ENCODE measurements at places on chromosomes 12 and 14.
A peak's percentile ranks its signal among the peaks of the same experiment; 100 is the strongest.

DNA sequence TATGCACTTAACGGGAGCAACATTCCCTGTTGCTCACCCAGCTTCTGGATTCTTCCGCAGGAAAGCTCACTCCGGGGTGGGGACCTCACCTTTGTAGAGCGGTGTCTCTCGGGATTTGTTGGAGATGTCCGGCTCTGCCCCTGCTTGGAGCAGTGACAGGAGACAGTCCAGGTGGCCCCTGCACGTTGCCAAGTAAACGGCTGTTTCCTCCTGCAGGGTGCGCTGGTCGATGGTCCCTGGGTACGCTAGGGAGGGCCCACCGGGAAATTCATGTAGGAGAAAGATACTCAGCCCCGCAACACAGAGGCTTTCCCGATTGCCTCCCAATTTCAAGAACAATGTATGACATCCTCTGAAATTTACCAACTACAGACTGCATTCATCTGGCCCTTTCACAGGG lies 23.1 kb downstream of the ASB2 start:
- no peak for DNase-seq

DNA sequence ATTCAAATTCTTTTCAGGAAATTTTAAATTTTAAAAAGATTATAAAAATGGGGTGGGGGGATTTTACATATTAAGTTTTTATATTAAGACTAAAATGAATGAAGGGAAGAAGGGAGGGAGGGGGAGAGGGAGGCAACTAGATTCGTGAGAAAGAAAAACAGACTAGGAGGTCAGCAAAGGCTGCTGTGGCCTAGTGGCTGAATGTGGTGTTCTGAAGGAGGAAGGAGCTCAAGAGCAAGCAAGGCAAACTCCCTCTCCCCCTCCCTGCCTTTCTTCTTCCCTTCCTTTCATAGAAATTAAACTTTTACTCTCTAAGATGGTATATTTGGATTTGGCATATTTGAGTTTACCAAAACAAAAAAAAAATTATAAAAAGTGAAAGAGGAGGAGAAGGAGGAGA lies 18.1 kb downstream of the DYRK2 start:
- no peak for DNase-seq

GRCh38 chr12:65364046-65364445 lies 85.6 kb downstream of the MSRB3 start:
- no peak for DNase-seq

GRCh38 chr12:2268471-2269286 lies 215.9 kb downstream of the CACNA1C start:
- DNase-seq: no peak

GRCh38 chr12:101455685-101456084 lies 19.5 kb upstream of the SPIC start:
- peak; percentile 30 for DNase-seq

All from CD4-positive, alpha-beta T cell treated with Interleukin-10 for 1 hour (primary cell).